ENCODE measurements at places on chromosomes 6 and 20.

GRCh38 chr6:153778216-153778615, 260.8 kb upstream of the OPRM1 start:
- DNase-seq = no peak

DNA sequence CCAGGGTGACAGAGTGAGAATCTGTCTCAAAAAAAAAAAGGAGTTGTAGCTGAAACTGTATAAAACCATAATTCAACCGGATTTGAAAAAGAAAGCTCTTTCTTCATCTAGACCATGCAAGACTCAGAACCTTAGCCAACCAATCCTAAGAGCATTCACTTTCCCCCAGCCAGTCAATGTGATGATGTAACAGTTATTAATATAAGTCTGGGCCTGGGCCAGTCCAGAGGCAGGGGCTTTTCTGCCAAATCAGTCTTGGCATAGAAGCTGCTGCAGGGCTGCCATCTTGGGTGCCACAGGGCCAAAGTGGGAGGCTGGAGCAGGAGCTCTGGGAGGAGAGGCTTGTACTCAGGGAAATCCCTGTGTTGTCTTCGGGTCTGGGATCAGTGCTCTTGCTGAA, 288.4 kb downstream of the CLIC5 start:
- DNase-seq = no peak

GRCh38 chr20:7858734-7859250, 81.5 kb downstream of the HAO1 start:
- no peak for DNase-seq

DNA sequence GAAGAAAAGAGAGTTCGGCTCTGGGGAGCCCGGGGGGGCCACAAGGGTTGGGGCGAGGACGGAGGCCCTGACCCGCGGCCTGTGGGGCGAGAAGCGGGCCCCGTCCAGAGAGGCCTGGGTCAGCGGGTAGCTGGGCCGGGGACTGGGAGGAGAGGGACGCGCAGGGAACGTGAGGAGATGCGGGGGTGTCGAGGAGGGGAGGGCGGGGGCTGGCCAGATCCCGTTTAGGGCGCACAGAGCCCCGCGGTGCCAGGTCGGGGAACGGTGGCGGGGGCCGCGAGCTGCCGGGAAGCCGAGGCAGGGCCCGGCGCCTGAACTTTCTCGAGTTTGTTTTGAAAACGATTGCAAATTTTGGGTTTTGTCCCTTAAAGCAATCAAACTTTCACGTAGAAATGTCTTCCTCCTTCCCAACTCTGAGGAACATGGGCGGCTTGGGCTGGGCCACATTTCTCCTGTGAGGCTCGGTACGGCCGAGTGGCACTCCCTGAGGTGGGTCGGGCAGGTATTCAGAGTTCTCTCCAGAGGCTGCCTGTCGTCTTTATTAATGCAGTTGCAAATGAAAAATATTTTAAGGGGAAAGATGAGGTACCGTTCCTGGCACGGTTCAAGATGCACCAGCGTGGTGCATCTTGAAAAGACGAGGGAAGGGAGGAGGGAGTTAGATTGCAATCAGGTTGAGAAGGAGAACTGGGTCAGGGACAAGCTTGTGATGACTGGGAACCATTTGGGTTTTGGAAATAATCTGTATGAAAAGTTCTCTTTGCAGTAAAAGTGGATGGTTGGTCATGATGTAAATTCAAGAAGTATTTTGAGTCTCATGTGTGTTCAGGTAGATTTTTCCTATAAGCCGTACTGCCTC, 972 bp downstream of the RNF8 start:
- no peak for DNase-seq

- DNase-seq = no peak
Measured at GRCh38 chr20:63664861-63665594, 6.9 kb downstream of the RTEL1 start.

GRCh38 chr6:52221302-52221701, 23.0 kb downstream of the IL17F start:
- no peak for DNase-seq

DNA sequence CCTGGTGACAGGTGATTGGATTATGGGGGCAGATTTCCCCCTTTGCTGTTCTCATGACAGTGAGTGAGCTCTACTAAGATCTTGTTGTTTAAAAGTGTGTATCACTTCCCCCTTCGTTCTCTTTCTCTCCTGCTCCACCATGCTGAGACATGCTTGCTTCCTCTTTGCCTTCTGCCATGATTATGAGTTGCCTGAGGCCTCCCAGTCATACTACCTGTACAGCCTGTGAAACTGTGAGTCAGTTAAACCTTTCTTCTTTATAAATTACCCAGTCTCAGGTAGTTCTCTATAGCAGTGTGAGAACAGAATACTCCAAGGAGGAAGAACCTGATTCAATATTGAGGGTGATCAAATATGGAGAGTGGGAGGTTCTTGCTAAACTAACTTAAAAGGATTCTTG, 724.9 kb downstream of the DOK5 start:
- no peak for DNase-seq

DNA sequence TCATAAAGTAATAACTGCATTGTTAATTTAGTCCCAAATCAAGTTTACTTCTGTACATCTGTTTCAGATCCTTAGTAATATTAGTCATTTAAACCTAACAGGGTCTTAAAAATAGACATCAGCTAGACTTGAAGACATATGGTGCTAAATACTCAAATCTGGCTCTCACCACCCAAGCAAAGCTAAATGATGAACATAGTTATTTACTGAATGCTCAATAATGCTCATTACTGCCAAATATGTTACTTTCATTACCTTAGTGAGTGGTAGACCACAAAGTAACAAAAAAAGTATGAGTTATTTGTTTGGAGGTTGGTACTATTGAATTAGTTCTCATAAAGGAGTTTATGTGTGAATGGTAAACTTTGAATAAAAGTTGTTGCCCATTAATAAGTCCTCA, 502.1 kb downstream of the PKHD1 start:
- no peak for DNase-seq

DNA sequence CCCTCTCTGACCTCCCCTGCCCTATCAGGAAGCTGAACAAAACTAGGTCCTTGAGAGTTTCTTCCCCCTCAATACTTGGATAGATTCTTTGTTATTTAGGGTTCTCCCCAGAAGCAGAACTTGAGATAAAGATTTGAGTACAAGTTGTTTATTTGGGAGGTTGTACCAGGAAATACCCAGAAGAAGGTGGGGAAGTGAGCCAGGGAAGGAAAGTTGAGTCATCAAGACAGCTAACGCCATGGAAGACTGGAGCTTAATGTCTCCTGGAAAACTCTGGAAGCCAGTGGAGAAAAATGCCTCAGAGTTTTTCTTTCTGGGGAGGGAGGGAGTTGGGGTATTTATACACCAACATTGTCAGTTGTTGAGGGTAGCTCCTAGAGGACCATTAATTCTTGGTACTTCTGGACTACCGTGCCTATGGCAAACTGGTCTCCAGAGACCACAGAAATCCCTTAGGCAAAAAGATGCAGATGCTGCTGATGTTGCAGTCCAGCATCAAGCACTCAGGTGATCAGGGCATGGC, 102.6 kb upstream of the ZFP64 start:
- peak; percentile 37 for DNase-seq

GRCh38 chr20:33120934-33121333, 41.5 kb downstream of the BPIFB4 start:
- no peak for DNase-seq

DNA sequence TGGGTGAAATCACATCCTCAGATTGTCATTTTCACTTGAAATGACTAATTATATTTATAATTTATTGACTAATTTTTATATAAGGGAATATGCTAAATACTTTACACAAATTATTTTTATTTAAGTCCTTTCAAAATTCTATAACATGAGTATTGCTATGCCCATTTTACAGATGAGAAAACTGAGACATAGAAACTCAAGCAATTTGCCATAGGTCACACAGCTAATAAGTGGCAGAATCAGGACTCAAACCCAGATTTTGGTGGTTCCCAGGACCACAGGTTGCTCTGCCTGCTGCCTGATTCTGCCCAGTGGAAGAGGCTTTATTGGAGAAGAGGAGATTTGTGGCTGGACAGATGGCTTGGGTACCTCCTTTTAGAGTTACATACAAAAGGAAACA, 4.9 kb downstream of the ALDH8A1 start:
- no peak for DNase-seq

- no peak for DNase-seq
Measured at GRCh38 chr20:56687061-56687460, 58.0 kb downstream of the TFAP2C start.

DNA sequence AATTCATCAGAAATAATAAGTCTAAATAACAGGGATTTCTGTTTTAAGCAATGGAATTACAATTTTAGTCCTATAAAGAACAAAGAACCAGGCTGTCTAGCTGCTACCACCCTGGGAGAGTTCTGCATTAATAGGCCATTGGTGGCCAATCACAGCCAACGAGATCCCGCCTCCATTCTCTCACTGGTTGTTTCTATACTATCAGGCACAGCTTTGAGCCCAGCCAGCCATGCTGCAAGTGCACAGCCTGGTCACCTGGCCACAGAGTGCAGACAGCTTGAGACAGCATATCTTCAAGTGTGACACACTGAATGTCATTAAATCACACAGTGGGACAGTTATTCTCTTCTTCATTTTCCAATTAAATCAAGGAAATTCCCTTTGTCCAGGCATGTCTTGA, 16.1 kb upstream of the RAB22A start:
- no peak for DNase-seq

- DNase-seq = no peak
Measured at GRCh38 chr6:99250476-99250875, 99.0 kb downstream of the FAXC start.

- DNase-seq = peak; percentile 69
Measured at GRCh38 chr20:35773154-35773751, 1.4 kb downstream of the PHF20 start.

DNA sequence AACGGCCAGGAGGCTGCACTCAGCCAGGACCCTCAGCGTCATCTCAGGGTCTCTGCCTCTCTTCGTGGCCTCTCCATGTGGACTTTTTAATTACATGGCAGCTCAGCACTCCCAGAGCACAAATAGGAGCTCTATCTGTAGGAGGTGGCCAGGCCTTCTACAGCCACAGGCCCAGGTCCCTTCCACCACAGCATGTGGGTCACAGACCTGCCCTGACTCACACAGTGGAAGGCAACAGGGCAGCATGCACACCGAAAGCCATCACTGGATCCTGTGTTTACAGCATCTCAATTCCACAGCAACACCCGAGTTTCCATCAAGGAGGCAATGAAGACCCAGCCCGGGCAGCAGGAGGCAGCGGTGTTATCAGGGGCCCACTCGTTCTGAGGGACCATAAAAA, 65.8 kb upstream of the CD93 start:
- DNase-seq = no peak

DNA sequence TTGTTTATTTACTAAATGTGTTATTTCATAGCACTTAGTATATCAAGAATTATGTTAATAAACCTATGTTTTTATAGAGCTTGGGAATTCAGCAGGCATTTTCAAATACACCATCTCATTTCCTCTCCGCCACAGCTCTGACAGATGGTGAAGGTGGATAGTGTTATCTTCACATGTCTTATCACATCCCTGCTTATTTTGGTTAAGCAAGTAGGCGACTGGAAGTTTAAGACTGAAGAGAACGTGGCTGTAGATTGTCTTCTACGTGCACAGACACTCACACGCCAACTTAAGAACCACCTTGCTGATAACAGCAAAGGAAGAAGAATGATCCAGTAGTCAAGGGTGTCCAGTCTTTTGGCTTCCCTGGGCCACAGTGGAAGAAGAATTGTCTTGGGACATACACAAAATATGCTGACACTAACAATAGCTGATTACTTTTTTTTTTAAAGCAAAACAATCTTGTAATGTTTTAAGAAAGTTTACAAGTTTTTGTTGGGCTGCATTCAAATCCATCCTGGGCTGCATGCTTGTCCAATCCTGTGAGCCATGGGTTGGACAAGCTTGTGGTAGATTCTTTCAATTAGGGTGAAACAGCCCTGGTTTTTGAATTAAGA, 43.3 kb upstream of the SCGN start:
- DNase-seq = no peak

GRCh38 chr20:43942201-43942590, 27.5 kb downstream of the TOX2 start:
- no peak for DNase-seq

GRCh38 chr6:4776493-4777393, 539 bp downstream of the CDYL start:
- DNase-seq = peak; percentile 40

DNA sequence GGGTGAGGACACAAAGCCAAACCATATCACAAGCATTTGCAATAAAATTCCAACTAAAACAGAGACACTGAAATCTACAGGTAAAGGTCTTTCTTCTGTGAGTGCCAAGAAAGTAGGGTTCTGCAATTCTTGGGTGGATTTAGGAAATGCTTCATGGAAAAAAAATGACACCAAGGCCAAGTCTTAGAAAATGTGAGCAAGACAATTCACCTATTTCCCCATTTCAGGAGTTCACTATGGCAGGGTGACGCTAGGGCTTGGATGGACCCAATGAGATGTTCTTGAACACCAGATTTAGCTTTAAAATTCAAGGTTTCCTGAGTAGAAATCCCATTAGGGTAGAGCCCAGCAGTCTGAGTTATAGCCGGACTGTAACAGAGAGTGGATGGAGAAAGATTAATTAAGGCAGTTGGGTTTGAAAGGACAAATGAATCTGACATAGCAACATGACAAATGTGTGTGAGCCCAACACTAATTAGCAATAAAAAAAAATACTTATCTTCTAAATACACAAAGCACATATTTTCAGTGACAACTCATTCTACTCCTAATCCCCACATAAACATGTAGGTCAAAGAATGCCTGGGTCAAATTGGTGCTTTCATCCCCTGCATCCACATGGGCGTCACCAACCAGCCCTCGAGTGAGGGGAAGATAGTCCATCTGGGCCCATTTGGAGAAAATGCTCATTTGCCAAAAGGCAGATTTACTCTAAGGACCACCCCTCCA, 180.4 kb upstream of the JARID2 start:
- DNase-seq = no peak

GRCh38 chr6:49913636-49914375, 47.5 kb upstream of the CRISP1 start:
- DNase-seq = no peak

DNA sequence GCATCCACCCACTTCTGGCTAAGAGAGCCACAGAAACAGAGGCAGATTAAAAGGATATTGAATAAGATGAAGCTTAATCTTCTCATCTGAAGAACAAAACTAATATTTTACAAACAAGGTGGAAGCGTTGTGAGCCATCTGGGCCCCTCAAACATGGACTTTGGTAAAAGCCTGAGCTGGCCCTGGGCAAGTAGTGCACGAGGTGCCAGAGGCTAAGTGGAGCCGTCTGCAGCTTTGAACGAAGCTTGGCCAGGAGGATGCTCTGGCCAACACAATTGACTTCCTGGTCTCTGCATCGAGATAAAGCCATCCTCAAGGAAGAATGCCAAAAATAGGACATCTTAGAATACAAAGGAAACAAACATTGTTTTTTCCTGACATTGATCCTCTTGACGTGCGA, 53.2 kb upstream of the PLEKHG1 start:
- no peak for DNase-seq

DNA sequence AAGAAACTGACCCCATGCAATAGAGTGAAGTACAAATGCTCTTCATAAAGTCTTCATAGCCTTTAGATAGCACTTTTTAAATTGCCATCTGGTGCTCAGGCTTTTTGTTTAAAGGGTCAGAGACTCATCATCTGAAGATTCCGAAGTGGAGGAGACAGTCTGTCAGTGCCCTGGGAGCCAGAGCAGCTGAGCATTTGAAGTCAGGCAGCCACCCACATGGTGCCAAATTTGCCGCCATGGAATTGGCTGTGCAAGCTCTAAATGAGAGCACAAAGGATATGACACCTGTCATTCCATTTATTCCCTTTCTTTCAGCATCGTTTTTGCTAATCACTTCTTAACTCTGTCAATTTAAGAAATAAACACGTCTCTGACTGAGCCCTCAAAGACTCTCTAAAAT, 32.8 kb upstream of the CEP162 start:
- DNase-seq = no peak

GRCh38 chr6:27135087-27135657, 112.3 kb upstream of the PRSS16 start:
- no peak for DNase-seq

GRCh38 chr6:49001856-49002541, 461.1 kb downstream of the MMUT start:
- no peak for DNase-seq

Measured in endothelial cell of umbilical vein (primary cell).